ENCODE measurements at places on chromosomes 12 and 14.

DNA sequence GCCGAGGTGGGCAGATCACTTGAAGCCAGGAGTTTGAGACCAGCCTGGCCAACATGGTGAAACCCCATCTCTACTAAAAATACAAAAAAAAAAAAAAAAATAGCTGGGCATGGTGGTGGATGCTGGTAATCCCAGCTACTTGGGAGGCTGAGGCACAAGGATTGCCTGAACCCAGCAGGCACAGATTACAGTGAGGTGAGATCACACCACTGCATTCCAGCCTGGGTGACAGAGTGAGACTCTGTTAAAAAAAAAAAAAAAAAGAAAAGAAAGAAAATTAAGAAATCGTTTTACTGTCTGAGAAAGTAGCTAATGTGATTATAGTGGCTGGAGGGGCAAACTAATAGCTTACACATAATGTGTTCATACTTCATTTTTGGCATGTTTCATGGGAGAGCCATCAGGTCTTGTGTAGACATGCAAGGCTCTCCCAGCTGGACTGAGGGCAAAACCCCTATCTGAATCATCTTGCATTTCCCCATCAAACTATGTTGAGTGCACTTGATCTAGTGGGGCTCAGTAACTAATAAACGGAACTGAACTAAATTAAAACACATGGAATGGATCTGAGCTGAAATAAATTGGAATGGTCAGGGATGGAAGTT, 16.2 kb downstream of the KIF21A start:
- DNase-seq, result no peak

- DNase-seq, result no peak
Measured at GRCh38 chr12:8065991-8066594, at the start of gene C3AR1. Gene C3AR1 (minus strand): TSS chr12:8066359. CDS start chr12:8060185, 6,174 bp downstream.

DNA sequence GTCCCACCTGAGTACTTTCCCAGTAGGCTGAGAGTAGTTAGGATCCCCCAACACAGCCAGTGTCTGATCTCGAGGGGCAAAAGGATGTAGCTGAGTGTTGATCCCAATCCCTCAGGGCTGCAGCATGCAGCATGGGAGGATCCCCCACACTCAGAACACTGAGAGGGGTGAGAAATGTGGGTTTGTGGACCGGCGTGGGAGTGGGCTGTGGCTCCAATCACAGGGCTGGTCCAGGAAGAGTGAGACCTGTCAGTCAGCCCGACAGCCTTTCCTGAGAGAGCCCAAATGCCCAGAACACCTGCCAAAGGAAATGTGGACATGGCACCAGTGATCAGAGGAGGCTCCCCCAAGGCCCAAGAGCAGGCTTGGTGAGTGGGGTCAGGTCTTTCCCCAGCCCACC, 228.3 kb upstream of the MGAT4C start:
- DNase-seq, result no peak

- DNase-seq, result no peak
Measured at GRCh38 chr12:106267535-106267934, 19.7 kb upstream of the CKAP4 start.

GRCh38 chr12:101795786-101796185, 35.0 kb downstream of the GNPTAB start:
- DNase-seq, result no peak

DNA sequence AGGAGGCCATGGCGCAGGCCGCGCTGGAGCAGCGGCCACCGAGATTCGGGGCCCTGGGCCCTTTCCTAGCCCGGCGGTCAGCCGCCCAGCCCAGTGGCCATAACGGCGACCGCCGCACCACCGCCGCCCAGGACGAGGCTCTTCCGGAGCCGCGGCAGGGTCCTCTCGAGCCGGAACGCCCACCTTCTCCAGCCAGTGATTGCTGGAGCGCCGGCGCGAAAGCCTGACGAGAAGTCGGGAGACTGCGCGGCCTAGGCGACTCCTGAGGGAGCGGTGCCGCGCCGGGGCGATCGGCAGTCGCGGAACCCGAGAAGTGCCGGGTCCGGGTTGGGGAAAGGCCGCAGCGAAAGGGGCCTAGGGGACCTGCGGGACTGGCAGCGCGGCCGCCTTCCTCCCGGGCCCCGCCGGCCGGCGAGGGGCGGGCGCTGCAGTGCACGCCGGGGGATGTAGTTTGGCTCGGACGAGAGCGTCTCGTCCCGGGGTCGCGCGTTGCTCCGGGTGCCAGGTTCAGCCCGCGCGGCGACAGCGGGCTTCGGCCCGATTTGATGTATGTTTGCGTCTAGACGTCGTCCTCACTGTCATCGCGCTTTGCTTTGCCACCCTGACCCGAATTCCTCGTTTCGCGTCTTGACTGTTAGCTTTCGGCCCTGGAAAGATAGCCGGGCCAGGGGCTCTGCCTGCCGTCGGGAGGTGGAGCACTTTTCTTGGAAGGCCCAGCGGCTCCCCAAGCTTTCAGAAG, at the start of gene VTI1B:
Gene VTI1B (minus strand): TSS at position 153 of the 739 bp plus-strand sequence. CDS start 143 bp downstream, at position 10.
- peak; percentile 70 for DNase-seq

DNA sequence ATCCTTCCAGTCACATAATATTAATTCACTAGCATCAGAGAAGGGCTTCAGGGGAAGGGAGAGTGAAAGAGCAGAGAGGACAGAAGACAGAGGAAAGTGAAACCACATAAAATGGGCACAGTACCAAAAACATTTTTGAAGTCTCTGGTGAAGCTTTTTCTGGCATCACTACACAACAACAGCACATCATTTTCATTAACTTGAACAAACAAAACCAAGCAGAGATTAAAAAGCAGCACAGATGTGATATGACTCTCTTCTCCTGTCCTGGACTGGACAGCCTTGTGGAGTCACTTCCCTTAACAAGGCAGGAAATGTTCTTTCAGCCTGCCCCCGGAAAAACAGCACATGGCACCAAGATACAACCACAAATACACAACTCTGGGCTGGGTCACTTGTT, 112.0 kb downstream of the TSPAN8 start:
- DNase-seq, result no peak

GRCh38 chr14:99318959-99319295, 46.9 kb upstream of the BCL11B start:
- DNase-seq, result no peak

DNA sequence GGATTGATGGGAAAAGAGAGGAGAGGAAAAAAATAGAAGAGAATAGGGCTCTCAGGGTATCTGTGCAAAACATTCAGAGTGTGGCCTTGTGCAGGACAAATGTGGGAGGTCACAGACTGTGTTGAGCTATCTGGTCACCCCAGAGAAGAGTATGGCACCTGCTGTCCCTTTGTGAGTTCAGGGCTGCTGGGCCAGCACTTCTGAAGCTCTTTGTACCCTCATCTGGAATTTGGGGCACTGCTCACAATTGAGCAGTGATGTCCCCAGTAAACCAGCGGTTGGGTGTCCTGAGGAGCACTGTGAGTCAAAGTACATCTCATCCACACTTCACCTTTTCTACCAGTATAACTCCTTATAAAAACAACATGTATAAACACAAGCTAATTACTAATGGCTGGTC, 2.6 kb upstream of the KRT81 start:
- no peak for DNase-seq

DNA sequence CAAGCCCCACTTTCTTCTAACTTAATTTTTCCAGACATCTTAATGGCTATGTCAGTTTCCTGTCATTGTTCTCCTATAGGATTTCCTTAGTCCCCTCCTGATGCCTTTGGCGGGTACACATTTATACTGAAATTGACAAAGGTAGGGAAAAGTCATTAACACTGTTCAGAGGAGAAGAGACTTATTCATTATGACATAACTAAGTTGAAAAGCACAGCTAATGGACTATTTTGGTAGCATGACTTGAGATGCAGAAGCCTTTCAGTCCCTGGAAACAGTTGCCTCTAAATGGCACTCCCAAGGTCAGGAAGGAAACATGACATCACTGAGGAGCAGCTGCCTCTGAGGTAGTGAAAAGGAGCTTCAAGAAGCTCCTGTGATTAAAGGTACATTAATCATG, 317.5 kb upstream of the KITLG start:
- no peak for DNase-seq

DNA sequence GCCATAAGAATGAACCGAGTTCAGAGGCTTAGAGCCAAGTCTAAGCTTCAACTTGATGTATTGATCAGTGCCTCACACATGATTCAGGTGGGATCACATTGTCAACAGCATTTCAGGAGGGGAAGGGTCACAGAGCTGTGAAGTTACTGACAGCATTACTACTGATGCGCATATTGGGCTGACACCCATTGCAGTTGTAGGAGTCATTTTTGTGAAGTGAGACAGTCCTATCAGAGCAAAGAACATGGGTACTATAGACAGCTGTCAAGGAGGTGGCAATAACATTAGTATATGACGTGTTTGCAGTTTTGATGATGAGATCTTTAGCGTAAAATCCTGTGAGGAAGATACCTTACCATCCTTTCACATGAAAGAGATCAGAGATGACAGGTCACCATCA, 206.0 kb upstream of the RBM19 start:
- DNase-seq, result no peak

DNA sequence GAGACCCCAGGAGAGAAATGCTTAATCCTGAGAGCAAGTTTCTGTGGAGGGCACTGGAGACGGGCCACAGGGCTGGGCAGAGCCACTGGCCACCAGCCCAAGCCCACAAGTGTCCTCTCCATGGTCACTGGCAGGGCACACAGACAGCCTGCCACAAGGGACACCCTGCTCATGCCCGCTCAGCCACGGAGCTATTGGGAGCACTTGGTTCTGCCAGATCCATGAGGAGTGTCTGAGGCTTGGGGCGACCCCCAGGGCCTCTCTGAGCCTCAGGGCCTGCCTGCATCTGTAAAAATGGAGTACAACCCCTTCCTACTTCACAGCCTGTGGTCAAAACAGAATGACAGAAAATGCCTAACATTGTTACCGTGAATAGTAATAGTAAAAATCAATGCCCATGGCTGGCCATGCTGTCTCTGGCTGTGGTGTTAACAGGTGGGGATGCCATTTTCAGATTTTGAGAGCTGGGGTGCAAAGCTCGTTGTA, 3.2 kb downstream of the PGF start:
- DNase-seq, result no peak

GRCh38 chr12:62783881-62784280, 151.1 kb downstream of the PPM1H start:
- no peak for DNase-seq

DNA sequence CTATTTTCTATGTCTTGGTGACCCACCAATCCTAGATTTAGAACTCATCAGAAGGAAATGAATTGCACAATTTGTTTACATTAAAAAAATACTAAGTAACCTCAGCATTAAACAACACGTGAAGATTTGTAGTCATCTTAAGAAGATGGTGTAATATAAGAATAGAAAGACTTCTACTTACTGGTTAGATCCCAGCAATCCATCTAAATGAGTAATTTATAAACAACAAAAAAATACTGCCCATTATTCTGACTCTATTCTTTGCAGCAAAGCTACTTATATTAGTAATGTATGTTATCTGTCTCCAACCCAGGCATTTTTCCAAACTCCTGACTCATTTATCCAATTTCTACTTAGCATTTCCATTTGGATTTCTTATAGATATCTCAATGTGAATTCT, 67.8 kb downstream of the CD163L1 start:
- DNase-seq, result no peak

GRCh38 chr12:79351251-79351650, 339.5 kb downstream of the PAWR start:
- no peak for DNase-seq

GRCh38 chr12:116964054-116965050, 53.6 kb downstream of the FBXW8 start:
- no peak for DNase-seq

GRCh38 chr12:12176402-12176801, 90.4 kb downstream of the LRP6 start:
- DNase-seq, result no peak

- DNase-seq, result no peak
Measured at GRCh38 chr14:90424686-90425372, 28.0 kb downstream of the CALM1 start.

DNA sequence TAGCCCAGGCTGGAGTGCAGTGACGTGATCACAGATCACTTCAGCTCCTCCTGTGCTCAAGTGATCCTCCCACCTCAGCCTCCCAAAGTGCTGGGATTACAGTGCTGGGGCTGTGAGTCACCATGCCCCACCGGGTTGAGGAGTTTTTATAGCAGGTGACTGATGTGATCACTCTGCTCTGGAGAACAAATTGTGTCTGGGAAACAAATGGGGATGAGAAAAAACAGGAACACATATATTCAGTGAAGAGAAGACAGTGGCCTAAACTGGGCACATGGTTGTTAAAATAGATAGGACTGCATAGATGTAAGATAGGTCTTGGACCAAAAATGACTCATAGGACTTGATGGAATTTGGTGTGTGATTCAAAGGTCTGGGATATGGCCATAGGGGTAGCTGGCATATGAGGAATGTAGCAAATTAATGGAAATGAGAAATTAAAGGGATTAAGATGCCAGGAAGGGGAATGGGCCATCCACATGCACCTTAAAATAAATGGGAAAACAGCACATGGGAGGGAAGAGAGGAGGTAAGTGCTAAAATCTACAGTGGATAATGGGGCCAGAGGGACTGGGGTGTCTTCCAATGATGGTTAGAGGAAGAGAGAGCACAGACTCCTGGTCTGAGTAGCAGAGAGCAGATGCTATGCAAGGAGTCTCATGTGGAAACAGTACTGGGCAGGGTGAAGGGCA, 11.2 kb downstream of the BCAT1 start:
- no peak for DNase-seq

DNA sequence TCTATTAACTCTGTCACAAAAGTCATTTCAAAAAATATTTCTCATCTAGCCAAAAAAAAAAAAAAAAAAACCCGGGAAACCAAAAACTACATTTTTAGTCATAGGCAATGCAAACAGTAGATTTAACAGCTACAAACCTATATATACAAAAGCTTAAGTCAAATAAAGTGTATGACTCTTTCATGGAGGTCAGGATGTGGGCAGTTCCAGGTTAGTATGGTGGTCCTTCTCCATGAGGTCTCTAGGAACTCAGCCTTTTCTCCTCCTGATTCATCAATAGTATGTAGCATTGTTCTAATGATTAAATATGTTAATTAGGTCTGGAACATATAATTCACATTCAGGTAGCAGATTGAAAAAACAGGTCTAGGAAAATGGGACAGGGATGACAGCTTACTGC, 586.5 kb downstream of the SLC16A7 start:
- no peak for DNase-seq

DNA sequence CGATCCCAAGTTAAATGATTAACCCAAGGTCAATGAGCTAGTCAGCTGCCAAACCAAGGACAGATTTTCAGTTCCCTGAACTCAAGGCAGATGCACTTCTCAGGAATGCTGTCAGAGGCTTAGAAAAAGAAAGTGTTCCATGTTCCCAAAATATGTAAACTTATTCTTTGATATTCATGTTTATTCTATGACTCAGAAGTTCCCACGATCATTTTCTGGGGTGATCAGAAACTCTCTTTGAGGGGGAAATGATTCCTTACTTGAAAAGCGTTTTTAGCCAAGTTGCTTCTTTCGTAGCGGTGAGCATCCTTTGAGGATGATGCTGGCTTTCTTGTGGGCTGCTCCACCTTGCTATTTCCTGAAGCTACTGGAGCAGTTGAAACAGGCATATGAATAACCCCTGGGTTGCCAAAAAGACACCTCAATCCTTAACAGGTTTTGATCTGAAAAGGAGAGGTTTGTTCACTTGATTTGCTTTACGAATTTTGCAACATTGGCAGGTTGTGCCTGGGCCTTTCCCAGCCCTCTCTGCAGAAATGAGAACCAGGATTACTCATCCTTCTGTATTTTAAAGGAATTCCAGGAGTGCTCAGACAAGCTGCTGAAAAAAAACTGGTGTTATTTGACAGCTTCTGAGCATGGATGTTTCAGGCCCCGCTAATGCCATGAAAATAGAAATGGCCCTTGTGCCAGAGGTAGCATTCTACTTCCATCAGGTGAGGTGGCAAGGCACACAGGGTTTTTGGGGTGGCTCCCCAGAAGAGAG, 121.4 kb upstream of the HIF1A start:
- DNase-seq, result no peak

GRCh38 chr14:75409316-75410205, 18.3 kb upstream of the JDP2 start:
- no peak for DNase-seq

All from stimulated activated CD4-positive, alpha-beta T cell treated with anti-CD3 and anti-CD28 coated beads, Interleukin-4, amount 100 ng/mL, for 48 hours (primary cell).